Mammary microvascular endothelial cell (primary cell): ENCODE measurements at places on chromosomes 12 and 14. TPM values are rescaled to one million over a fixed set of nuclear protein-coding genes. Genes with fewer than 3 reads are reported as not detected.

The AQP6 gene
- total RNA-seq, result not detected in 2 replicates

The NINJ2 gene
- total RNA-seq, result 0.93 and 5.7 TPM in 2 replicates

The PLA2G1B gene
- not detected in 2 replicates for total RNA-seq

The GRIN2B gene
- total RNA-seq, result not detected in 2 replicates

The RNASE7 gene
- total RNA-seq, result not detected in 2 replicates

The SLCO1B1 gene
- not detected in 2 replicates for total RNA-seq

The OVCH1 gene
- total RNA-seq, result not detected in 2 replicates

The PCED1B gene
- total RNA-seq, result 0.25 TPM in 1 of 2 replicates, not detected in the other

The EGLN3 gene
- total RNA-seq, result 0.30 TPM in 1 of 2 replicates, not detected in the other

The FERMT2 gene
- total RNA-seq, result 115 and 121 TPM in 2 replicates

The INHBC gene
- not detected in 2 replicates for total RNA-seq

The TAS2R8 gene
- not detected in 2 replicates for total RNA-seq
